ENCODE measurements at places on chromosomes 2 and 18. TPM values are rescaled to one million over a fixed set of nuclear protein-coding genes. Genes with fewer than 3 reads are reported as not detected.

The ZNF521 gene
- 30.2 TPM for total RNA-seq

The CERKL gene
- 1.3 TPM for total RNA-seq

The NEU4 gene
- total RNA-seq = not detected

The XDH gene
- total RNA-seq = 2.1 TPM

The CRYGC gene
- not detected for total RNA-seq

The ASIC4 gene
- not detected for total RNA-seq

The GPR35 gene
- 1.1 TPM for total RNA-seq

The CIB4 gene
- total RNA-seq = not detected

The PSME4 gene
- 56.9 TPM for total RNA-seq

The LIPG gene
- 47.1 TPM for total RNA-seq

The DNAJC10 gene
- total RNA-seq = 120 TPM

The CCDC74B gene
- total RNA-seq = 2.4 TPM
